ENCODE measurements at places on chromosomes 3 and 15.

GRCh38 chr3:52385157-52385556 is 59.7 kb downstream of the SEMA3G start:
- DNase-seq: peak; percentile 76

- DNase-seq: no peak
These were observed 29.5 kb upstream of the TMEM115 start for GRCh38 chr3:50388720-50389413.

DNA sequence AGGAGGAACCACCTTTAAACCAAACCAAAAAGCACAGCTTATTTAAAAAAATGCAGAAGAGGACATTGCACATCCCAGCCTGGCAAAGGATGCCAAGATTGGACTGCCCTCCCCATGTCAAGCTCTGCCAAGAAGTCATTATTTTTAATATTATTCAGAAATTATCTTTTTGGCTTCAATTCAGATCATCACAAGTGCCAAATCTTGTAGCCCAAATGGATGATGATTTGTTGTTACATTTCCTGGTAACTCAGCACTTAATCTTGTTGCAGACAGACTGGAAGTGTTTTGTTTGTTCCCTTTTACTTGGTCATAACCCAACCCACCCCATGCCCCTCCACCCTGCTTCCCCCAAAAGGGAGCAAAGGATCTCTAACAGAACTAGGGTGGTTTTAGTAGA is 28.1 kb upstream of the LXN start:
- DNase-seq: no peak

DNA sequence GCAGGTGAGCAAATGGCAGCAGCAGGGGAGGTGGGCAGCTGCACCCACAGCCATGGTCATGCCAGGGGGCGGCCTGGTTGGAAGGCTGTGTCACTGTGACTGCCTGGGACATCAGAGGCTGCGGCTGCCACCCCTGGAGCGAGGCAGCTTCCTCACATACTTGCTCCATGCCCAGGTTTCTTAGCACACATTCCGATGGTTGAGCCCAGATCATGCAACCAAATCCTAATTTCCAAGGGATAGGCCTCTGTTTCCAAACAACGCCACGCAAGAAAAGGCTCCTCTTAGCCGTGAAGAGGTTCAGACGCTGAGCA is 11.6 kb upstream of the NRROS start:
- no peak for DNase-seq

DNA sequence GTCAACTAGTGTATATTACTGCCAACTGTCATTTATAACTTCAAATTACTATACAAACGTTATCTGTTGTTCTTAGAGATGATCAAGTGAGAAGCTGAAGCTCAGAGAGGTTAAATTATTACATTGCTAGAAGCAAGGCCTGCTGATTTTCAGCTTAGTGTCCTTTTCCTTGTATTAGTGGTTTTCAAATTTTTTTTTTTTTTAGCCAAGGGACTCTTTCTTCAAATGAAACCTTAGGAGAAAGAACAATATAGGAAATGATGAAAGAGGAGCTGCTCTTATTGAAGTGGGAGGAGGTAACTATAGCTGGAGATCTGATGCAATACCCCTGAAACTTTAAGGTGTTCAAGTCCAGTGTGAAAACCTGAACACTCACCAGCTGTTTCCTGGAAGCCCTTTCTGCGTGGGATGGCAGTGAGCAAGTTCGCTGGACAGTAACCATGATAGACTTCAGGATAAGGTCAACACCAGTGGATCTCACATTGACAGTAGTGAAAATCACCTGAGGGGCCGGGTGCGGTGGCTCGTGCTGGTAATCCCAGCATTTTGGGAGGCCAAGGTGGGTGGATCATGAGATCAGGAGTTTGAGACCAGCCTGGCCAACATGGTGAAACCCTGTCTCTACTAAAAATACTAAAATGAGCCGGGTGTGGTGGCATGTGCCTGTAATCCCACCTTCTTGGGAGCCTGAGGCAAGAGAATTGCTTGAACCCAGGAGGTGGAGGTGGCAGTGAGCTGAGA is 376.2 kb downstream of the EDEM1 start:
- DNase-seq: no peak

GRCh38 chr3:131804565-131805133 is 230.2 kb downstream of the CPNE4 start:
- no peak for DNase-seq

GRCh38 chr3:169929830-169930519 is 18.6 kb downstream of the SAMD7 start:
- DNase-seq: no peak

- no peak for DNase-seq
These were observed 112.5 kb upstream of the CADPS start for GRCh38 chr3:62987721-62988120.

DNA sequence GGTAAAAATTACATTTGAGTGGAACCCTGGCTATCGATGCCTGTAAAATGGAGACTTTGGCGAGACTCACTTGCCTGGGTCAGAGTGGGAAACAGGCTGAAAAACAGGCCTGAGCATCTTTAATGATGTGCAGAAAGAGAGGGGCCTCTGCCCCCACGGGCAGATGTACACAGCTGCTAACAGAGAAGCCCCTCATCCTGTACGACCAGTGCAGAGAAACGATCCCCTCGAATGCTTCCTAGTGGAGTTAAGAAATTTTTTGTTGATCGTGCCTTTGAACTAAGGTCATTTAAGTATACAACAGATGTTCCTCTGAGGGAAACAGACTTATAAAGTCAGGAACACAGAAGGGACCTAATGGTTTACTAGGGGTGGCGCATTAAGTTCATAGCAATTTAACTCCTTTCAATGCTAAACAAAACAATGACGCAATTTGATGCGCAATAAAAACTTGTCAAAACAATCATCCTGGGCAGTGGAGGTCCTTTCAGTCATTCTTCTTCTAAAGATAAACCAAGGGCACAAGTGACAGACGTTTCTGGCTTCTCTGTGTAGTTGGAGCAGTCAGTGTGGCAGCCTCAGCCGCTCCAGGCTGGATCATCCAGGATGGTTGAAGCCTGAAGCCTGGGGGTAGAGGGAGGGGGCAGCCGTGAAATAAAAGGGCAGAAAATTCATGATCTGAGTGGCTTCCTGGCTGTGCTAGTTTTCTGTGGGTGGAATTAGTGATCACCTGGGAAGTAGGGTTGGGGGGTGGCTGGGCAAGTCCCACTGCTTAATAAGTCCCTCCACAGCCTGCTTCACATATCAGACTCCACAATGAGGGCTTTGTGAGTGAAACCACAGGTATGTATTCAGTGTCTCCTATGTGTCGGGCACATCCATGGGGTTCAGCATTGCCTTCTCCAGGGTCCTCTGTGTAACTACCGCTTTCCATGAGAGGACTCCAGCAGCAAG is 50.8 kb upstream of the MRPS22 start:
- no peak for DNase-seq

DNA sequence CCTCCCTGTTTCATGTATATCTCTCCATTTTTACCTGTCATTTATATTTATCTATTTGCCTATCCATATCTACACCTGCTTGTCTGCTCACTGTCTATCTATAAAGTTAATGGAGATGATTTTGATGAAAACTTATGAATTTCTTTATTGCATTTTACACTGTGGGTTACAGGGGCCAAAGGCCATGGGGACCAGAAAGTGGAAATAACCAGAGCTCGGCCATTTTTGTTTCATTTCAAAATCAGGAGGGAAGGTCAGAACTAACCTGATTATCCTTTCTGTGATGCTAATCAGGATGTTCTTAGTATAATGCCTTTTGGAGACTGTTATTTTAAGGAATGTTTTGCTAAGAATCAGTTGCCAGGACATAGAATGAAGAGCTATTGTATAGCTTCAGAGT is 147.2 kb downstream of the LPP start:
- no peak for DNase-seq

DNA sequence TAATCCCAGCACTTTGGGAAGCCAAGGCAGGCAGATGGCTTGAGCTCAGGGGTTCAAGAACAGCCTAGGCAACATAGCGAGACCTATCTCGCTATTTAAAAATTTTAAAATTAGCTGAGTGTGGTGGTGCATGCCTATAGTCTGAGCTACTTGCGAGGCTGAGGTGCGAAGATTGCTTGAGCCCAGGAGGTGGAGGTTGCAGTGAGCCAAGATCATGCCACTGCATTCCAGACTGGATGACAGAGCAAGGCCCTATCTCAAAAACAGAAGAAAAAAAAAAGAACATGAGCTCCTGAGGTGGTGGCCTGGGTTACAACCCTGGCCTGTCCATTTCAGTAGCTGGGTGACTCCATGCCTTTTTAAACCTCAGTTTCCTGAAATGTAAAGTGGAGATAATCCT is 7.2 kb downstream of the DNASE1L3 start:
- no peak for DNase-seq

DNA sequence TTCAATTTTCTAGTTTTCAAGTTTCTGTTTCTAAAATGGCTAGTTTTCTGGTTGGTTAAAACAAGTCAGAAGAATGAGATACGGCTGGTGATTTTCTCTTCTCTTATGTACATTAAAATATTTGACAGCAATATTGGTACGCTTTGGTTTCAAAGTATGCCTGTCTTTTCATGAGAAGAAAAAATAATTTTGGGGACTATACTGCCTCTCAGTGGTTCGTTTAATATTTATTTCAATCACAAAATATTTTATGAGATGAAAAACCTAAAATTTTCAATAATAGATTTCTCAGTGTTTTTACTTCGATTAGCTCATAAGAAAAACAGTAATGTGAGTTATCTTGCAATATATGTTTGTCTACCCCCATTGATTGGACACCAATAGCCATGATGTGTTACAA is 72.8 kb upstream of the AADACL2 start:
- no peak for DNase-seq

All from HuH-7 (cell line).